ENCODE measurements at places on chromosomes 3 and 15.

GRCh38 chr15:51814606-51815005 is 14.8 kb upstream of the TMOD3 start:
- DNase-seq, result no peak

GRCh38 chr15:38208206-38208605 is 44.4 kb upstream of the SPRED1 start:
- no peak for DNase-seq

DNA sequence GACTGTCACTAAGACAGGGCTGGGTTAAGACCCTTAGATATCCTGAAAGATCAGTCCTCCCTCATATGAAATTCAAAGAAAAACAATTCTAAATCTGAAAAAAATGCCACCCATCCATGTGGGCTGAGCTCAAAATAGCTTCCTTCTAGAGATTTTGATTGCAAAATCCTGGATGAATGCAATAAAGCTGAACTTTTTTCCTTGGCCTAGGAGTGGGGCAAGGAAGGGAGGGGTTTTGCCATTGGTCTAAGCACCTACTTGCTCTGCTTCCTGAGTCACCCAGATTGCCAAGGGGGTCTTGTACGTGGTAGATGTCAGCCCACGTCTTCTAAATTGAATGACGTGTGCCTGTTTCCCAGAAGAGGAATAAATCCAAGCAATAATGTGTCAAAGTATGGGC is 15.3 kb upstream of the SMAD3 start:
- no peak for DNase-seq

GRCh38 chr15:42279234-42279723 is 6.0 kb upstream of the TMEM87A start:
- DNase-seq, result no peak

All from NCI-H2171 treated with DMSO at 0.1 percent for 48 hours (cell line).